ENCODE measurements at places on chromosomes 5 and 9.

- no peak for DNase-seq
These were observed 91.3 kb downstream of the COMMD10 start for GRCh38 chr5:116176121-116176520.

GRCh38 chr5:7533941-7534340, 138.0 kb downstream of the ADCY2 start:
- DNase-seq, result no peak

GRCh38 chr9:115276621-115277020, 158.7 kb upstream of the TNC start:
- no peak for DNase-seq

- DNase-seq, result peak; percentile 80
These were observed 176.4 kb upstream of the ANKRD55 start for GRCh38 chr5:56409331-56410190.

DNA sequence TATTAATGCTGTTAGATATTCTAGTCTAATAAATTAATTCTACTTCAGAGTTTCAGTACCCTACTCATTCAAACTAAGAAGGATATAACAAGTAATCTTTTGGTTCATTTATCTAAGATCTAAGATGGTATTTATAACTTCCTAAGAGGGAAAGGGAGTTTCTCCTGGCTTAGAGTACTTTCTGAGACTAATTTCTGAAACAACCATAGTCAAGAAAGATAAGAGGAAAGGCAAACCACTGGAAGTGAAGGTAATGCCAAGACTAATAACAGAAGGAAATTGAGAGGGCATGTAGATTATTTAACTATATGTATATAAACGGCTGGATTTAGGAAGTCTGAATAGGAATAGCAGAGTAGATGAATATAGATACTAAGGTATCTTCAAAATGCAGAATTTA, 112.4 kb upstream of the ACOT12 start:
- no peak for DNase-seq

- no peak for DNase-seq
These were observed 85.7 kb downstream of the LMX1B start for GRCh38 chr9:126699401-126699881.

DNA sequence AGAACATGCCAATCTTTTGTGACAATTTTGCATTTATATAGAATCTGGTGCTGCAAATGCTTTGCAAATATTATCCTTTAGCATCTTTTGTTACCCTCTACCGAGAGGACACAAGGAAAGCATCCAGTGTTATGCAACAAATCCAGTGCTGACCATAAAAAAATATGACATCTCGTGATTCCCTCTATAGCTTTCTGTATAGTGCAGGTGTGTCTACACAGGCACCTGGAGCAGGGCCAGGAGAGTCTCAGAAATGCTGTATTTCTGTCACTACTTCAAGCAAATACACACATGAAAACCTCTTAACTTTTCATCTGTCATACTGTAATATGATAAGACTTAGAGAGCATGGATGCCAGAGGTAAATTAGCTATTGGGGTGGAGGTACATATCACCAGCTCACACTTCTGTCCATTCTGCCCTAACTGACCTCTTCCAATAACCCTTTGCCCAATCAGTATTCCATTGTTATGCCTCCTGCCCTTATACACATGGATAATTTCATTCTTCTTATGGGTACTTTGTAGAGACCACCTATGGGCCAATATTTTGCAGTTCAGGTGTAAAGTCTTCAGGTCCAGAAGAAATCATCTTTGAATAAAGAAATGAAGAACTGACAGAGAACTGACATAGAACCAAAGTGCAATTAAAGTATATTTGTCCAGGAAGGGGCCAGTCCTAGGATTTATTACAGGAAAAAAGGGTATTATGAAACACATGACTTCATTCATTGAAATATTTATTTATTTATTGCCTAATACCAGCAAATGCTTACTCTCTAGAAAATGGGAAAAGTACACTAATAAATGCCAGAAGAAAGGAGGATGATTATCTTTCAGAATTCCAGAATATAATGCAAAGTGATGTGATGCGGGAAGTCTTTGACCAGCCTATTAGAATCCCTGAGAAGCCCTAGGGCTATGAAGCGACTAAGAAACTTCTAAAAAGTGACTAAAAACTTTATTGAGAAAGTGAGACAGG, 106.5 kb downstream of the EPB41L4A start:
- no peak for DNase-seq

DNA sequence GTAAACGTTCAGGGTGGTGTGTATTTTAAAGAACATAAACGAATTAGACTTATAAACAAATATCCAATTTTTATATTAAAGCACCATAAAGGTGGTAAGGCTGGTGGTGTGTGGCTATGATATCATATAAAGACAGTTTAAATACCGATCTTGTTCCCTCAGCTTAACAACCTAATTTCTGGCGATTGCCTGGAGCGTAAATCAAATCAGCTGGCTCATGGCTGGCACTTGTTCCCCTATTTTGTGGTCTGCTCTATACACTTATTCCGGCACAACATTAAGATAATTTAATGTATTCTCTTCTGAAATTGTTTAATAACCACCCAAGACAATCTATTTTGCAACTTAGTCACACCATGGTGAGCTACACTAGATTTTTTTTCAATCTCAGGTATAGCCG, 2.4 kb upstream of the HAPLN1 start:
- no peak for DNase-seq

DNA sequence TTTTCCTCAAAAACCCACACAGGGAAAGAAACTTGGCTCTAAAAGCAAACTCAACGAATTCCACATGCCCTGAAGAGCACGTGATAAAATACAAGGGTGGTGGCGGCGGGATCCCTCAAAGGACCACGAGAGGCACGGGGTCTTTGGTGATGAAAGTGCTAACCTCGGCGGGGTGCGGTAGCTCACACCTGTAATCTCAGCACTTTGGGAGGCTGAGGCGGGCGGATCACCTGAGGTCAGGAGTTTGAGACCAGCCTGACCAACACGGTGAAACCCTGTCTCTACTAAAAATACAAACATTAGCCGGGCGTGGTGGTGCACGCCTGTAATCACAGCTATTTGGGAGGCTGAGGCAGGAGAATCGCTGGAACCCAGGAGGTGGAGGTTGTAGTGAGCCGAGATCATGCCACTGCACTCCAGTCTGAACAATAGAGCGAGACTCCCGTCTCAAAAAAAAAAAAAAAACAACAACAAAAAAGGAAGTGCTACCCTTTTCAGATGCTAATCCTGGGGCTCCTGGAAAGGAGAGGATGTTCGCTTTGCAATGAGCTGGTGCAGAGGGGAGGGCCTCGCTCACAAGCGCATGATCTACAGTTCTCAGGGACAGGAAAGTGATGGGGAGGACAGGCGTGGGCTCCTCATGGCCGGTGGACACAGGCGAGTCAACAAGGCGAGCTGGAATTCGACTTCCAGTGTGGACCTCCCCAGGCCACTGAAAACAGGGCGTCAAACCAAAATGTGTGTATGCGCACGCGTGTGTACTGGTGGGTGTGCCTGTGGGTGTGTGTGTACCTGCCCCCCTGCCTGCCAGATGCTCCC, 54.1 kb downstream of the USP20 start:
- no peak for DNase-seq

DNA sequence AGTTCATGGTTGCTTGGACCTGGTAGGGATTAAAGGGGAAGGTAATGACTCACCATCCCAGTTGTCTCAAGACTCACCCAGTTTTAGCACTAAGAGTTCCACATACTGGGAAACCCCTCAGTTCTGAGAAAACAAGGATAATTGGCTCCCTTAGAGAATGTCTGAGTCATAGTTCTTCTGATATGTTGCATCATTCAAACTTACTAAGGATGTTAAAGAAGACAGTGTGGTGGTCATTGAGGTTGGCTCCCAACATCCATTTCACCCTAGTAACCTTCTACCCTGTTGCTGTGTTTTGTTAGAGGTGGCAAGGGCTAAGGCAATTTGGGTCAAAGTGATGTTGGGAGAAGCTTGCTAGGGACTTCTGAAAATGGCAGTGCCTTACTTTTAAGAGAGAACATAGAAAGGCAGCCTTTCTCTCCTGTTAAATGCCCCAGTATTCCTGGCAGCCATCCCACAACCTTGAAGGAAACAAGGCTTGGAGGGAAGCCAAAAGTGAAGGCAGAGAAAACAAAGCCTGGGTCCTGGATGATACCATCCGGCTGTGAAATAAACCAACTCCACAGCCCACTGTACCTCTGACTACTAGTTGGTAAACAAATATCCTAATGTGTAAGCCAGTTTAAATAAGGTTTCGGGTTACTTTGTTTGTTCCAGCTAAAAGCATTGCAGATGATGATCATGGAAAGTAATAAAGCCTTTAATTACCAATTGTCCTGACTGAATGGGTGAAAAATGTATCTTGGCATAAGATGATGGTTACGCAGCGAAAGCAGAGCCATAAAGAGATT, 80.4 kb upstream of the ADAMTSL1 start:
- DNase-seq, result peak; percentile 82

- DNase-seq, result no peak
These were observed 2.0 kb downstream of the GLIS3 start for GRCh38 chr9:4297786-4298254.

GRCh38 chr9:123825342-123826060, 104.4 kb downstream of the DENND1A start:
- DNase-seq, result peak; percentile 28

- peak; percentile 42 for DNase-seq
These were observed 4.7 kb upstream of the C9orf57 start for GRCh38 chr9:72065076-72065475.

- DNase-seq, result no peak
These were observed 280.2 kb downstream of the CDK5RAP2 start for GRCh38 chr9:120299785-120300184.

- no peak for DNase-seq
These were observed 573.2 kb downstream of the CCDC171 start for GRCh38 chr9:16126042-16126441.

DNA sequence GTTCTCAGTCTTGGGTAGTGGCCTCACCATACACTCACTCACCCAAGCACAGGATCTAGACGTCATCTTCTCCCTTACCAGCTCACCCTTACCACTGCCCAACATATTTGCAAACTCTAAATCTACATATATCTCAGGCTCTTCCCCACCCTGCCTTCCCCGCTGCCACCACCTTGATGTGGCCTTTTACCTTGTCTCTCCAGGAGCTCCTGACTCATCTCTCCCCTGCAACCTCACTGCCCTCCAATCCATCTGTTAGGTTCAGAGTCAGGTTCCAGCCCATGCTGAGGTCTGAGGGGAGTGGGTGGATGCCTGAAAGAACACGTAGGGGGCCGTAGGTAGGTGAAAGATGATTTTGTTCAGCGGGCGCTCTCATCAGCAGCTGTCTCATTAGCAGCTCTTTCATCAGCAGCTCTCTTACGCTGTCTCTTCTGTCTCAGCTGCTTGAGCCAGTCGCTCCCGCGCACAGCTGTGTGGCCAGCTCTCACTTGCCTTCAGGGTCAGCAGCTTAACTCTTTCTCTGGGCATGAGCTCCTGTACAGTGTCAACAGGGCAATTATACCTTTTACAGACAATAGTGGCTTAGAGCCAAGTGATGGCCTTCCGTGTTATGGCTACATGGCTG, 23.1 kb upstream of the CKMT2 start:
- no peak for DNase-seq

GRCh38 chr5:76790632-76791290, 28.1 kb upstream of the F2RL1 start:
- DNase-seq, result peak; percentile 94

DNA sequence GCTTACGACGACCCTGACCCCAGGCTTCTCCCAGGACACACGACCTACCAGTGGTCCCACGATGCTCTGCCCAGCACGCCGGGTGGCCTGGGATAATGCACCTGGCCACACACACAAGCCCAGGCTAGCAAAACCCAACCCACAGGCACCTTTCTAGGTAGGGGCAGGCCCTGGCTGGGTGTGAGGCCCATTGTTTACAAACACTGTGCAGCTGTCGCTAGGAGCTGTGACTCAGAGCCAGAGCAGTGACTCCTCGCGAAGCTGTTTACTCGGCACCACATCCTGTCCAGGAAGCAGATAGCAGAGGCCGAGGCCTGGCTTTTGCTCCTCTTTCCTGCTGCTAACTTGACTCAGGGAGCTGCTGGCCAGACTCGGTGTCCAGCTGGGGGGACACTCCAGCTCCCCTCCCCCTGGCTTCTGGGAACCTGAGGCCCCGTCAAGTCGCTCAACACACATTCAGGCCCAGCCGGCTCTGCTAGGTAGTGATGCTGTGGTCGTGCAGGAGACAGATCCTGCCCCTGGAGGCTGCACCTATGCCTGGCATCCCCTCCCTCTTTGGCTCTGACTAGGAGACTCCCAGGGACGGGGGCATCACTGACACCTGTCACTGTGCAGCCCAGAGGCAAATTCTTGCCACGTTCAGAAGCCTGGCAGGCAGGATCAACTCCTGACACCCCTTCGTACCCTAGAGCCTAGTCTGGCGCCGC, 12.8 kb upstream of the RALGDS start:
- DNase-seq, result peak; percentile 99

DNA sequence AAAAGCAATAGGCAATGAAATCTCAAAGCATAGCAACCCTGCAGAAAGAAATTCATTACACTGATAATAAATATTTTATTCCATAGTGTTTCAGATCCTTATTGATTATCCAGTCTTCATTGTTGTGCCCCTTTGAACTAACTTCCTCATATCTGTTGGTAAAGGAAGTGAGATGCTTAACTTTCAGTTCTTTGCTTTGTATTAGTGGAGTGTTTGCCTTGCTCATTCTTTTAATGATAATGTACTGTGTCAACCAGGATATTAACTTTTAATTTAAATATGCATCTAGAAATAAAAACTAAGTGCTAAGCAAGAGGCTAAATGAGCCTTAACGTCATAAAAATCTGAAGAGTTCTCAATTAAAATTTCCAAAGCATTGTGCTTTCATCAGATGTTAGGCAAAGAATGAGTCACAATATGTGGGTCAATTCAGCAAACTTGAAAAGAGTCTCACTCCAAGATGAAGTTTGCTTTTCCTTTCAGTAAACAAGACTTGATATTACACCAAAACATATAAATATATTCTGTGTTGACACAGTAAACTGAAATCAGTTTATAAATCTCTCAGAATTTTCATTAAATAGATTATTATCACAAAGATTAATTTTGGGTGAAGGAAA, 105.9 kb downstream of the GIN1 start:
- DNase-seq, result no peak

GRCh38 chr5:79133657-79134451, 22.2 kb downstream of the BHMT start:
- peak; percentile 72 for DNase-seq

DNA sequence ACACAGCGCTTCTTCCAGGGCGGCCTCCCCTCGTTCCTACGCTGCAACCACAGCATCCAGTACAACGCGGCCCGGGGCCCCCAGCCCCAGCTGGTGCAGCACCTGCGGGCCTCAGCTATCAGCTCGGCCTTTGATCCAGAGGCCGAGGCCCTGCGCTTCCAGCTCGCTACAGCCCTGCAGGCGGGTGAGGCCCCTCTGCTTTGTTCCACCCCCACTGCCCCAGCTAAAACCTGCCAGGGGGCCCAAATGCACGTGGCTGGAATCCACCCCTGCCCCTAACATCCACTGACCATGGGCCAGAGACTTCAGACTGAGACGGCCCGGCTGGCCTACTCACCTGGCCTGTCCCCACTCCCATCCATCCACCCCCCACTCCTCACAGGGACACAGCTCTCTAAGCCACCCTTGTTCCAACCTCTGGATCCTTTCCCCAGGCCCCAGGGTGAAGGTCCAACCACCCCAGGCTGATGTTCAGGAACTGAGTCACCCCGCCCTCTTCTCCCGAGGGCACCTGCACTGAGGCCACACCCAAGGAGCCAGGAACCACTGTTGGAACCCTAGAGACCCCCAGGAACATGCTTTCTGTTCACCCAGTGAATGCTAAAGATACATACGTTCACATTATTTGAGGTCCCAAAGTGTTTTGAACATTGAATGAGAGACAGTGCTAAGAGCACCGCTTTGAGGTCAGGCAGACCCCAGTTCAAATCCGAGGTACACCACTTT, 18.9 kb upstream of the ASS1 start:
- DNase-seq, result no peak

Data from RWPE1 (cell line).